ENCODE measurements at places on chromosomes 1 and 21. TPM values are rescaled to one million over a fixed set of nuclear protein-coding genes. Genes with fewer than 3 reads are reported as not detected.

Gene CRNN
- total RNA-seq = not detected

Gene SH3BGR
- total RNA-seq = 0.64 TPM

Gene GPR37L1
- not detected for total RNA-seq

Gene CRB1
- 0.15 TPM for total RNA-seq

Gene TNFSF4
- total RNA-seq = 11.7 TPM

Gene KCNE2
- total RNA-seq = not detected

Gene AIRE
- not detected for total RNA-seq

Gene ILF2
- total RNA-seq = 241 TPM

Gene TNFRSF1B
- 31.9 TPM for total RNA-seq

Gene RUNX3
- total RNA-seq = not detected

Gene KRTAP12-2
- total RNA-seq = not detected

Gene PRAMEF26
- not detected for total RNA-seq

Gene EPHA10
- not detected for total RNA-seq

Gene SLC27A3
- 15.7 TPM for total RNA-seq

Gene LRRIQ3
- total RNA-seq = 0.10 TPM

Gene MNDA
- not detected for total RNA-seq

Gene SAMSN1
- 0.23 TPM for total RNA-seq
